ENCODE measurements at places on chromosomes 1 and 21.
A peak's percentile ranks its signal among the peaks of the same experiment; 100 is the strongest.

- no peak for DNase-seq
These were observed 229.9 kb downstream of the SLC45A1 start for GRCh38 chr1:8547791-8548190.

DNA sequence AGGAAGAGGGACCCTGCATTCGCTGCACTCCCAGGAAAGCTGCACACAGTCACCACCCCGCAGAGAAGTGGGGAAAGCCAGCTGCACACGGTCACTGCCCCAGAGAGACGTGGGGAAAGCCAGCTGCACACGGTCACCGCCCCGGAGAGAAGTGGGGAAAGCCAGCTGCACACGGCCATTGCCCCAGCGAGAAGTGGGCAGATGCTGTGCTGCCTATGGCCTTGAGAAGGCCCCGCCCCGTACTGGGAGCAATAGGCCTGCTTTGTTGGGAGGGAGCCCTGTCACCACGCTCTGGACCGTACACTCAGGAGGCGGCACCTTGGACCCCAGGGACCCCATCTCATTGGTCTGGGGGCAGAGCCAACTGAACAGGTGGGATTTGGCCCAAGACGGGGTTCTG lies 4.3 kb upstream of the GPR153 start:
- no peak for DNase-seq

GRCh38 chr1:54859700-54860391 lies 27.1 kb downstream of the DHCR24 start:
- no peak for DNase-seq

DNA sequence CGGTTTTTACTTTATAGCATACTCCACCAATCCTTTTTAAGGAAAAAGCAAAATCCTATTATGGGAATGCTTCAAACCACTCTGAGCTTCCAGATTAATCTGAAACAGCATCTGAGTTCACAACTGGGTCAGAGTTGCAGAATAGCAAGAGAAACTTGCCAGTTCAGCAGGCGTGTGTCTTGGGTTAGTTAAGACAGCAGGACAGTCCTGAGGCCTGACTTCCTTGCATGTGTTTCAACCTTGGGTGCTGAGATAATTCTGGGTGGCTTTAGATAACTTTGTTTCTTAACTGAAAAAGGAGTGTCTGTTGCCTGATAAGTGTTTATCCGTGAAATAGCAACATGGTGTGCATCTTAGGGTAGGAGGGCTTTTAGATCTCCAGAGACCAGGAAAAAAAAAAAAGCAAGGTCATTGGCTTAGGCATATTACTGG lies 169.2 kb downstream of the DHRS3 start:
- DNase-seq: peak; percentile 24

DNA sequence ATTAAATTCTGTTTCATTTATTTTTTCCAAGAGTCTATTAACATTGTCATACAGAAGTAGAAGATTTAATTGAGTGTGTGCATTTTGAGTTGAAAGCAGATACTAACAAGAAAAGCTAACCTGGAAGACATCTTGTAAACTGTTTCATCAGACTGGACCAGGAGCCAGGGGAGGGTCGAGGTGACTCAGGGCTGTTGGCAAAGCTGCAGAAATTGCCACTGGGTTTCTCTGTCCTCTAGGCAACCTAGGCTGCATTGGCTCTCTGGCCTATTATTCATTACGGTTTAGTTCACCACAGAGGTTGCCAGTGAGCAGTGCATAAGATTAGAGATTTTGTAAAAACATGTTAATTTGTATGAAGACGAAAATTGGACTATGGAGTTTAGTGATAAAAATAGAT lies 27.5 kb downstream of the ERG start:
- DNase-seq: peak; percentile 55

DNA sequence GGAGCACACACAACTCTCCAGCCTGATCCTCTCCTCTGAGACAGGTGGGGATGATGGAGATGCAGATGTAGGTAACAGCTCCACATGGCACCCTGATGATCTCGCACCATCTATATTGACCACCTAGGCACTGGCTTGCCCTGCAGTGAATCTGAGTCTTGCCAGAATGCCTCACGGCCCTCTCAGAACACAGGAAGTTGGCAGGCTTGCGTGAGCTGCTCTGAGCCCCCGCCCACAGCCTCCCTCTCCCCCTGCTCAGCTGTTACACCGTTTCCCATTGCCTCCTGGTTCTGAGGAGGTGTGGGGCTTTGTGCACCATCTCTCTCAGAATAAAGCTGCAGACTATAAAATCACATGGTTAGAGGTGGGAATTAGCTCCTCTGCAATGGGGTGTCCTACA lies 48.0 kb downstream of the URB2 start:
- DNase-seq: no peak

DNA sequence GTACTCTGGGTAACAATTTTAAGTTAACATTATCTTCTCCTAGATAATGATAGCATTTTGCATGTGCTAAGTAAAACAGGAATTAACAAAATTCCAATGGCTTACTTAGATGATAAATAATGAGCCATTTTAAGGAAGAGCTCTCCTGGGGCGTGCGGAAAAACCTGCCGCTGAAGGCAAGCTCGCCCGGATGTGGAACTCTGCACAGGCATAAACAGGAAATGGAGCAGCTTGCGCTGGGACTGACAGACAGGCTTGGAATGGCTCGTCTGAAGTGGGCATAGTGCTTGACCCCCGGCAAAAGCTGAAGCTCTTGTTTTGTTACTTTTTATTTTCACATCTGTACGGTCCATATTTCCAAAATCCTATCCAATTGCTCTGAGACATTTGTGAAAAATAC lies 169.2 kb downstream of the ZNF281 start:
- no peak for DNase-seq

- peak; percentile 37 for DNase-seq
These were observed 1.1 kb upstream of the TBX15 start for GRCh38 chr1:118989006-118989815.

GRCh38 chr1:240385985-240386978 lies 225.7 kb downstream of the GREM2 start:
- DNase-seq: peak; percentile 73

DNA sequence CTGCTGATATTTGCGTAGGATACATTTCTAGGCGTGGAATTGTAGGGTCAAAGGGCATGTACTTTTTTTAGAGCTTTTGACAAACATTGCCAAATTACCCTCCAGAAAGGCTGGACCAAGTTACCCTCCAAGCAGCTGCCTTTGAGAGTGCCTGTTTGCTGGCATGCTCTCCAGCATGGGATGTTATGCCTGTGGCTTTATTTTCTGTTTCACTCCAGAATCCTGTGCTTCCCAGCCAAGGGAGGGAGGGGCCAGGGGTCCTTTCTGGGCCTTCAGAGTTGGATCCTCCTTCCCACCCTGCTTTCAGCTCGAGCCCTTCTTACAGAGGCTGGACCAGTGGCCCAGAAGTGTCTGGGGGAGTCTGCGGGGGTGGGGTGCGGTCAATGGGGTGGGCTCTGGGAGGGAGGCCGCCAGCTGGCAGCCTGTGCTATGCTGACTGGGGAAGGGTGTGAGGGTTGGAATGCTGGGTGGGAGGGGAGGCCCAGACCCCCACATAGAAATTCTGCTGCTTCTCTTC lies 81.2 kb downstream of the EPHB2 start:
- DNase-seq: no peak

DNA sequence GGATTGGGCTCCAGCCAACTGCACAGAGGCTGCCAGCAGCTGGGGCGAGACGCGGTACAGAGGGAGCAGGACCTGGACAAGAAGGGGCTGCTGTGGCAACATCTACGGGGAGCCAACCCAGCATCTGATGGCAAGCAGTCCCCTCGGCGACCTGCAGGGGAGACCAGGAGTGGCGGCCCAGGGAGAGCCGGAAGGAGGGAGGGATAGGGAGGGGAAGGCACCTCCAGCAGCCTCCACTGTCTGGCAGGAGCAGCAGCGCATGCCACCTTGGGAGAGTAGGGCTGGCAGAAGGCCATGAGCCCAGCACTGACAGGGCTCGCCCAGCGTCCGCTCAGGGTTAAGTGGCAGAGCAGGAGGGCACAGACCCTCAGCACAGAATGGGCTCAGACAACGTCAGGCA lies 17.3 kb downstream of the CHD5 start:
- no peak for DNase-seq

- no peak for DNase-seq
These were observed 10.2 kb upstream of the APCS start for GRCh38 chr1:159577446-159577845.

GRCh38 chr1:64624808-64625207 lies 120.1 kb upstream of the RAVER2 start:
- DNase-seq: no peak
